GM20000 (cell line): ENCODE measurements at places on chromosomes 16 and 17.

DNA sequence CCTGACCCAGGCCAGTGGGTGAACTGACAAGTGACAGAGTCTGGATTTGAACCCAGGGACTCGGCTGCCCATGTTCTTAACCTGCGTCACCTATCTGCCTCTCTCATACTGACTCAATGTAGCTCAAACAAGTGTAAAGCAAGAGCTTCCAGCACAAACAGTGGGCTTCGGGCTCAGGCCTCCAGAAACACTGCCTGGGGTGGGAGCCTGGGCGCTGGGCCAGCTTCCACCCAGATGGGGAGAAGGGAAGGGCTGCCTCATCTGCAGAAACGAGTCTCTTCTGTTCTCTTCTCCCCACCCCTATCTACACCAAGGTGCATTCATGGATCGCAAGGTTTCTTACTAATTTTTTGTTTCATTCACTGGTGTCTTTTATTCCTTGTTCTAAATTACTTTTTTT, 1.3 kb downstream of the CDRT4 start:
- DNase-seq: no peak

GRCh38 chr17:40329839-40330794, 21.1 kb downstream of the RARA start:
- DNase-seq: no peak

DNA sequence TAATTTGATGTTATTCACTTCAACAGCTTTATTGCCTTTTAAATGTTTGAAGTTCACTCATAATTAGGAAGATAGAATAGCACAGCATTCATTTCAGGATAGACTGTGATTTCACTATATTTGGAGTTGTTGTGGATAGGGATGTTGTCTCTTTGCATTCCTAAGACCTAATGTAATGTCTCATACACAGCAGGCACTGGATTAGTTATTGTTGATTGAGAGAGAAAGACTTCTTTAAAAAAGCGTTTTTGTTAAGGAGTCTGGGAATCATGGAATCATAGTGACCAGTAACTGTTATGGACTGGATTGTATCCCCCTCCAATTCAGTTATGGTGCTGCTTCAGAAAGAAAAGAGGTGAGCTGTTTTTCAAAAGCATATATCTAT, 122.0 kb downstream of the USP22 start:
- DNase-seq: no peak

- no peak for DNase-seq
Observed at GRCh38 chr17:57994436-57994835, 6.4 kb upstream of the VEZF1 start.

GRCh38 chr17:4583206-4583605, 1.1 kb upstream of the SMTNL2 start:
- no peak for DNase-seq

DNA sequence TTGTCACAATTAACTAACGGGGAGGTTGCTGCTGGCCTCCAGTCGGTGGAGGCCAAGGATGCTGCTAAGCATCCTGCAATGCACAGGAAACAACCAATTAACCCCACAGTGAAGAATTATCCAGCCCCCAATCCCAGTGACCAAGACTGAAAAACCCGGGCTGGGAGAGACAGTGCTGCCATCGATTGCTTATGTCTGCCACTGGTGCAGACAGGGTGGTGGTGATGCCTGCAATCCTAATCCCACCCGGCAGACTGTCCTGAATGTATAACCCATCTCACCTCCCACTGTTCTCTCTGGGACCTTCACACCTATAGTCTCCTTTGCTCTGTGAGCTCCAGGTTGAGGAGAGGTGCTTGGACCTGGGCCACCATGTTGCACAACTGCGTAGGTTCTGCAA, 42.3 kb upstream of the KLHDC4 start:
- DNase-seq: no peak

DNA sequence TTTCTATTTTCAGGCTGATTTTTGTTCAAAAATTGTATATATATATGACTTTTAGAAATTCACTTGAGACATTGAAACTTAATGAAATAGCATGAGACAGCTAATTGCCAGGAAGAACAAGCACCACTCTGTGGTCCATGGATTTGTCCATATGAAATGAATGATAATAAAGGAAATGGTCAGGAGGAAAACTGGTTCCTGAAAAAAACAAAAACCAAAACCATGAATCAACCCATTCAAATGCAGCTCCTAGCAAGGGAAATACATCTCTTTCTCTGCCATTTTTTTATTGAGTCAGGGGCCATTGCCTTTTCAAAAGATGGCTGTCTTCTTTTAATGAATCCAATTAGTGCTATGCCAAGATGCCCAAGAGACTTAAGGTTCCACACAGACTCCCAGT, 230.7 kb downstream of the SLC39A11 start:
- no peak for DNase-seq

DNA sequence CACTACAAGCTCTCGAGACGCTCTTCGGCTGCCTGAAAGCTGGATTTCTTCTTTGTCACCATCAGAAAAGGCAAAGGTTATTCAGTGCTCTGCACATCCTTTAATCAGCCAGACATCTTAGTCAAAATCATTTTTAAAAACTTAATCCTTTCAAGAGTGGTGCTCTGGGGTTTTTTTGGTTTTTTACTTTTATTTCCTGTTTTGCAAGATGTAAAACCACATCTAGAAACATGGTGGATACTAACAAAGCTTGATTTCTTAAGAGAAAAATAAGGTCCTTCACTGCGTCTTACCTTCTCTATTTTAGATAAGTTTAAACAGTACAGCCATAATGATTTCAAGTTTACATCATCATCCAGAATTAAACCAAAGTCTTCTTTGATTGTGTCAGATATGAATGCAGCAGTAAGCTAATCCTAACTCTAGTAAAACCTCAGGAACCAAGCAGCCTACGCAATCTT, 6.3 kb downstream of the ANKRD11 start:
- DNase-seq: no peak

GRCh38 chr17:70317421-70317820, 148.1 kb downstream of the KCNJ2 start:
- DNase-seq: no peak

GRCh38 chr16:85634747-85635544, 21.8 kb downstream of the GSE1 start:
- no peak for DNase-seq

DNA sequence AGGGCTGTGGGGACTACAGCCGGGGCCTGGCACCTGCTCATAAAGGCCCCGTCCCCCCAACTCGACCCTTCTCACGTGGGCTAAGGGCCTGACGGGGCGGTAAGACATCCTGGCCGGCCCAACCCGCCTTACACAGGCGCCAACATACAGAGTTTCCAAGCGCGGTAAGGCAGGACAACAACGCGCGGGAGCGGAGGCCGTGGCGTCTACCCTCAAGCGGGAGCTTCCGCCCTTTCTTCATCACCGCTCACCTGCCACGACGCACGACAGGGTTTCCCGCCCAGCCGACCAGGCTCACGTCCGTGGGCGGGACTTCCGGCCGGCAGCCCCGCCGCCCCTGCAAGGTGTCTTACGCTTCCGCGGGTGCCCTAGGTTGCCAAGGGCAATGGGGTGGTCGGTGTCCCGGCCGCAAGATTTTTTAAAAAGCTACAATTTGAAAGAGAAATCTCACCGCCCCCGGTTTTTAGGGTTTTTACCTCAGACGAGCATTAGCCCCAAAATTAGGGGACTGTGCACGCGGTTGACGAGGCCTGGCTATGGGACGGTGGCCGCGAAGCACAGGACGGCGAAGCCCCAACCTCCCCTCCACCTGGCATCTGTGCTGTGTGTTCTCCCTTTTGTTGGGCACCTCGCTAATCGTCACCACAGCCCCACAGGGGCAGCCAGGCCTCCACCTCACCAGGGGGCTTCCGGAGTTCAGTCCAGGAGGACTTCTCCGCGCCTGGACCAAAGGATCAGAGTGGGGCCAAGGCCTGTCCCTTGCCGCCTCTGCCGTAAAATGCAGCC, at the start of gene TERB1:
Gene TERB1, minus strand, starts transcription at position 265 of the 786 bp plus-strand sequence. CDS start 4,786 bp downstream, outside the sequence.
- no peak for DNase-seq

GRCh38 chr16:23202166-23202565, 19.6 kb downstream of the SCNN1G start:
- DNase-seq: no peak

GRCh38 chr17:72008236-72008876, 112.5 kb upstream of the SOX9 start:
- DNase-seq: no peak

GRCh38 chr17:48100591-48101011, 677 bp downstream of the CBX1 start:
- peak; percentile 16 for DNase-seq

DNA sequence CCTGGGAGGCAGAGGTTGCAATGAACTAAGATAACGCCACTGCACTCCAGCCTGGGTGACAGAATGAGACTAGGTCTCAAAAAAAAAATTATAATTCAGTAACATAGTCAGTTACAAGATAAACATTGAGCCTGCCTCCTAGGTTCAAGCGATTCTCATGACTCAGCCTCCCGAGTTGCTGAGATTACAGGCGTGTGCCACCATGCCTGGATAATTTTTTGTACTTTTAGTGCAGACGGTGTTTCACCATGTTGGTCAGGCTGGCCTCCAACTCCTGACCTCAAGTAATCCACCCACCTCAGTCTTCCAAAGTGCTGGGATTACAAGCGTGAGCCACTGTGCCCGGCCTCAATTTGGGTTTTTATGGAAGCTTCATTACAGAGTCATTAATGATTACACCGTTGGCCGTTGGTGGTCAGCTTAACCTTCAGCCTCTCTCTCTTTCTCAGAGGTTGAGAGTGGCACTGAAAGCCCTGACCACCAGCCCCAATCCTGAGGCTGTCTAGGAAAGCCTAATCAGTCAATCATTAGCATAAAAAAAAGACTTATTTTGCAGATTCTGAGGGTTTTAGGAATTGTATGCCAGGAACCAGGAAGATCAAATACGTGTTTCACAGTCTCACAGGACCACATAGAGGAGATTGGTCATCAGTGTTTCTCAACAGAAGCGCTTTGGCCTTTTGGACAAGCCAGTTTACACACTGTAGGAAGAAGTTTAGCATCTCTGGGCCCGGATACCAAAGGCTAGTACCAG, 1.3 kb upstream of the LRRC37A3 start:
- no peak for DNase-seq

DNA sequence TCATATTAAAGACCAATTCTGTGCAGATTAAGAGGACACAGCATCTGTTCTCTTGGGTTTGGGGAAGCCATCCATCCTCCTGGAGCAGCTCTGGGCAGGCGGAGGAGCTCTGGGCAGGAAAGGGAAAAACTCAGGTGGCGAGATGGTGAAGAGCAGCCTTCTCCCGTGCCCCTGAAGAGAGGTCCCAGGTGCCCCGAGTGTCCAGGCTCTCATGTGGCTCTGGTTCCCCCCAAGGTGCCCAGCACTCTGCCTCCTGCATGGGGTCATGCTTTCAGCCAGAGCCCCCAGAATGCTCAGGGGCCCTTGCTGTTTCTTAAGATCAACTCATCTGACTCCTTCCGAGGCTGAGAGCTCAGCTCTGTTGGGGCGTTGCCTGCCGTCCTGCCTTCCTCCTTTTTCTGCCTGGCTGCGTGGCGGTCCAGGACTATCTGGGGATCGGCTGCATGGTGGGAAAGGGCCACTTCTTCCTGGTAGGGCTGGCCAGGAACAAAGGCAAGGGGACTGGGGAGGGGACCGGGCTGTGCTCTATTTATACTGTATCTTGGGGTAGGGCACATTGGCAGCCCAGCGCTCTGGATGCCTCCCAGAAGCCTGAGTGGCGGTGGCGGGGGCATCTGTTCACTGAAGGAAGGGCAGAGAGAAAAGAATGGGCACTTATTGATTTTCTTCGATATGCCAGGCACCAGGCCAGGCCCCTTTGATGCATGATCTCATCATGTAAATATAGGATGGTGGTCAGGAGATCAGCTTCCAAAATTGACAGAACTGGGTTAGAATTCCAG, 103.2 kb upstream of the SDK2 start:
- DNase-seq: no peak

- no peak for DNase-seq
Observed at GRCh38 chr17:70107441-70107840, 32.4 kb downstream of the KCNJ16 start.

GRCh38 chr17:82752371-82753200, 721 bp downstream of the TBCD start:
- DNase-seq: peak; percentile 73

DNA sequence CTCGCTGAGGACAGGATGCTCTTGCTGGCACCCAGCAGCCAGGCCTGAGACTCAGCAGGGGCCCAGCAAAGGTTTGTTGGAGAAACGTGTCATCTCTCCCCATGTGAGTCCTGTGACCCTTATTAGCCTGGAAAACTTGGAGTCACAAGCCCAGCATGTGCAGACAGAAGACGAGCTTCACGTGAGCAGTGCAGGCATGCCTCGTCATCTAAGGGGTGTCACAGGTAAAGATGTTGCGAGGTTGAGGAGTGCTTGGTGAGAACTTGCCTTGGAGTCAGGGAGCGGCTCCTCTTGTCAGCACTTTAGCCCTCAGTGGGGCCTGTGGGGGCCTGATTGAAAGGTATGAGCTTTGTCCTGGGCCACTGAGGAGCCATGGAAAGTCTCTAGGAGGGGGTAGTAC, 2.1 kb upstream of the CTRL start:
- no peak for DNase-seq

DNA sequence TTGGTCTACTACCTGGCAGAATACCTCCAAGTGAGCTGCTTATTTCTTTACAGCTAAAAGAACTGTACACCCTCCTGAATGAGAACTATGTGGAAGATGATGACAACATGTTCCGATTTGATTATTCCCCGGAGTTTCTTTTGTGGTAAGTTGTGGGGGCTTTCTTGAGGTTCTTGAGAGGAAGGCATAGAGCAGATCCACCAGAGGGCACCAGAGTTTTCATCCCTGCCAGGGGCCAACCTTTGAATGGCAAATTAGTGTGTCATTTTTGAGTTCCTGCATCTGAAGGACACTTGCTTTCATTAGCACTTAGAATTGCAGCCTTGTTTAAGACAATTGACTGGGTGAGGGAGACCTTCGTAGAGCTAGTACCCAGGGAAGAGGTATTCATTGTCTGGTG, 35.0 kb downstream of the NMT1 start:
- no peak for DNase-seq

- DNase-seq: no peak
Observed at GRCh38 chr17:28385037-28385400, 13.5 kb downstream of the SARM1 start.

GRCh38 chr17:32648450-32648849, 161.7 kb downstream of the CDK5R1 start:
- no peak for DNase-seq

DNA sequence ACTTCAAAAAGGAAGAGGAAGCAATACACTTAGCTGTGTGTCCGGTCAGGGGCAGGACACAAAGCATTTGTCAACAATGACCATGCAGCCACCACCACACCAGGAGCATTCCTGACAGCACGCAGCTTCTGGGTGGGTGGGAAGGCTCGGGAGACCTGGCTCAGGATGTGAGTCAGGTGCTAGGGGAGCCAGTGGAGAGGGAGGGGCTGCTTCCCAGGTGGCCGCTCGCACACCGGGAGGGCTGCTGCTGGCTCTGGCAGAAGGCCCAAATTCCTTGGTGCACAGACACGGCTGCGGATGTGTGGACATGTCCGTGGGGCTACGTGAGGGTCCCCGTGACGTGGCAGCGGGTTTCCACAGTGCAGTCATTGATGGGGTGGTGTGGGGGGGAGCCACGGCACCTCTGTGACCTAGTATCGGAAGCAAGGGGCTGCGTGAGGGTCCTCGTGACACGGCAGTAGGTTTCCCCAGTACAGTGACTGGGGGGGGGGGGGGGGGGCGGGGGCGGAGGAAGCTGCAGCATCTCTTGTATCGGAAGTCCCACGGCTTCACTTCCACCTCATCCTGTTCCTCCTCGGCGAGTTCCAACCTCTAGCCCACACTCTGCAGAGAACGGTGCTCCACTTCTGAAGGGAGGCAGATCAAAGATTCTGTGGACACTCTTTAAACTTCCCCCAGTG, 112.8 kb downstream of the ZNF778 start:
- DNase-seq: no peak
